ENCODE measurements at places on chromosomes 16 and 17.

DNA sequence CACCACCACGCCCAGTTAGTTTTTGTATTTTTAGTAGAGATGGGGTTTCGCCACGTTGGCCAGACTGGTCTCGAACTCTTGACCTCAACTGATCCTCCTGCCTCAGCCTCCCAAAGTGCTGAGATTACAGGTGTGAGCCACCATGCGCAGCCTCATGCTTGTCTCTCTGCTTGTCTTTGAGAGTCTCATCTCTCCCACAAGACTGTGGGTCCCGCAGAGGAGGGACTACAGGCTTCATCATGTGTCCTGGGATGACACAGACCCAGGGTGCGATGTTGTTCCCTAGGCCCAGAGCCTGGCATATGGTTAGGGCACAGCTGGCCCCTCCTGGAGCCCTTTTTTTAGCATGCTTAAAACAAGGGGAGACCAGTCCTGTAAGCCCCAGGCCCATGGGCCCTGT is 101.9 kb downstream of the NDE1 start:
- DNase-seq = no peak

- no peak for DNase-seq
These were observed 370.0 kb downstream of the KCNJ2 start for GRCh38 chr17:70539132-70539924.

- no peak for DNase-seq
These were observed 8.8 kb downstream of the CDC27 start for GRCh38 chr17:47180337-47180736.

- DNase-seq = peak; percentile 79
These were observed 761 bp downstream of the GAN start for GRCh38 chr16:81315271-81316175.

- DNase-seq = peak; percentile 74
These were observed 166.9 kb downstream of the LGALS9B start for GRCh38 chr17:20300436-20300934.

DNA sequence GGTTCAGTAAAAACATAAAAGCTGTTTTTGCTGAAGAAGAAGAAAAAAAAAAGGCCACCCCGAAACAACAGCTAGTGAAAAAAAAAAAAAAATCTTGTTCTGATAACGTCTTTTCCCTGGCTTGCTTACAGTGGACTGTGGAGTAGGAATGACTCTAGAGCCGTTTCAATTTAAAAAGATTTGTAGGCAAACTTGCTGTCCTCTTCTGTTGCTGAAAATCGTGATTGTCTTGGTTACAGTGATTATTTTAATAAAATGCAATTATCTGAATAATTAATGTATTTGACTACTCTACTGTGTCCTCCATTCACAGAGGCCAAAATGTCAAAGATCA is 190.6 kb upstream of the TBX2 start:
- DNase-seq = no peak

DNA sequence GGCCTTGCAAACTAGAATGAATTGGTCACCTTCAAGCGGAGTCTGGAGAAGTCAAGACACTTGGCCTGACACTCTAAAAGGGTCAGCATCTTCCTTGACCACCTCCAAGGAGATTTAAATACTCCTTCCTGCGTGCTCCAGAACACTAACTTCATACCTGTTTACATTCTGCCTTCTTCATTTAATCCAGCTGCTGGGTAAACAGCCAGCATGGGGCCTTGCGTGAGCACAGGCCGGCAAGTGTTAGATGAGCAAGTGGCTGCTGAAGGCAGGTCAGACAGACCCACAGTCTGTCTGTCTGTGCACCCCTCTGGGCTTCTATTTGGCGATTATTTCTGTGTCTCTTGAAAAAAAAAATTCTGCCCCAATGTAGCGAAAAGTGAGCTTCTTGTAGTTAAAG is 153.8 kb downstream of the MSI2 start:
- DNase-seq = no peak

- DNase-seq = no peak
These were observed 6.0 kb upstream of the PRDM7 start for GRCh38 chr16:90083139-90083538.

DNA sequence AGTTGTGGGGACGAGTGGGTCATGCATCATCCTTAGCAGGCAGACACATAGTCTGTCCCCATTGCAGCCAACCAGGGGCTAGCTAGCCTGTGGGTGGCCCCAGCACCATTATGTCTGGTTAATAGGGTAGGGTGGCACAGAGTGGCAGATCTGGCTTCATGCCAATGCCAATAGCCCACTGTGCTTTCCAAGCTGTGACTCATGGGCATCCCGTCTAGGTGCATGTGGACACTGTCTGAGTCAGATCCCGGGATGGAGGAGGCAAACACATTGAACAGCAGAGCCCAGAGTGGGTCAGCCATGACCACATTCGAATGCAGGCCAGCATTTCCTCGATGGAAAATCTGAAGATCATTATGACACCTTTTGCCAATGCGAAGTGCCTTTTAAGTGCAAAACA is 2.5 kb downstream of the HS3ST2 start:
- DNase-seq = no peak

DNA sequence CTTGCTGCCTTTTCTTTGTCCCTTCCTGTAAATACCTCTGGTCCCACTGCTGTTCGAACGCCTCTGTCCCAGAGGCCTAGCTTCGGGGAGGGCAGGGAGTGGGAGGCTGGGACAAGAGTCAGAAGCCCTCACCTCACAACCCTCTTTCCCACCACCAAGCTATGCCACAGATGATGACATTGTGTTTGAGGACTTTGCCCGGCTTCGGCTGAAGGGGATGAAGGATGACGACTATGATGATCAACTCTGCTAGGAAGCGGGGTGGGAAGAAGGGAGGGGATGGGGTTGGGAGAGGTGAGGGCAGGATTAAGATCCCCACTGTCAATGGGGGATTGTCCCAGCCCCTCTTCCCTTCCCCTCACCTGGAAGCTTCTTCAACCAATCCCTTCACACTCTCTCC is 10.4 kb downstream of the ARRB2 start:
- DNase-seq = no peak

DNA sequence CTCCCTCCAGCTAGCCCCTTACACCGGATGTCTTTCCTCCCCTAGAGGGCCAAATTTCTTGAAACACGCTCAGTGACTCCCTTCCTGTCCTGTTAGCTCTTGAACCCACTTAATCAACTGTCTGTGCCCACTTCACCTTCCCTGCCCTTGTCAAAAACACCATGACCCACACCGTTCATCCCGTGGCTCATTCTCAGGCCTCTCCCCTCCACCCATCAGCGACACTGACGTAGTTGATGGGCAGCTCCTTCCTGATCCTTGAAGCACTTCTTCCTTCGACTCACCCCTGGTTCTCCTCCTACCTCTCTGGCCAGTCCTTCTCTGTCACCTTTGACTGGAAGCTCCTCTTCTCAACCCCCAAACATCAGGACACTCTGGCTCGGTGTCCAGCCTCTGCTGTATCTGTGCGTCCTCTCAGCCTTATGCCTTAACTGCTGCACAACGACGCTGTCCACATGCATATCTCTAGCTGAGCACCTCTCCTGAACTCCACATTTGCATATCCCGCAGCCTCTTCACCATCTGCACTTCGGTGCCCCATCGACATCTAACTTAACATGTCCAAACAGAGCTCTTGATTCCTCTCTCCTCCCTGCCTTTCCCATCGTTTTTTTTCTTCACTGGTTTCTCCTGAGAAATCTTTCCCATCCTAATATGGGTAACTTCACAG is 39.3 kb upstream of the CCDC182 start:
- no peak for DNase-seq

DNA sequence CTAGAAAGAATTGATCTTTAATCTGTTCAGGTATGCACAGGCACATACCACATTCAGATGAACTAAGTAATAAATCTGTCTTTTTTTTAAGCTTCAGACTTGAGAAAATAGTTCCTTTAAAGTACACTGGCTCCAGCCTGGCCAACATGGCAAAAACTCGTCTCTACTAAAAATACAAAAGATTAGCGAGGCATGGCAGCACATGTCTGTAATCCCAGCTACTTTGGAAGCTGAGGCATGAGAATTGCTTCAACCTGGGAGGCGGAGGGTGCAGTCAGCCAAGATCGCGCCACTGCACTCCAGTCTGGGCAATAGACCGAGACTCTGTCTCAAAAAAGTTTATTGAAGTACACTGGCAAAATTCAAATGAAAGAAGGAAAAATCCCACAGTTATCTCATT is 111.0 kb upstream of the NETO2 start:
- no peak for DNase-seq

DNA sequence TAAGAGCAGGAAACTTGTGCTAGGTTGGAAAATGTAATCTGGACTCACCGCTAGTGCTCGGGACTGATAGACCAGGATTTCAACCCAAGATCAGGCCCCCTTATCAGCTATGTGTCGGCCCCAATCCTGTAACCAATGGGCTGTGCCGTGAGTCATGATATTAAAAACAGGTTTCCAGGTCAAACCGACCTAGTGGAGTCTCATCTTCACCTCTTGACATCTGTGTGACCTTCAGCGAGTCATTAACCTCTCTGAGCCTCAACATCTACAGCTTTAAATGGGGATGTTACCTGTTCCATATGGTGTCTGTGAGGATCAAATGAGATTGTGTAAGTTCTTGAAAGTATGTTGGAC is 512 bp downstream of the PMM2 start:
- DNase-seq = peak; percentile 29

- DNase-seq = no peak
These were observed at the start of gene SNX20 for GRCh38 chr16:50681021-50681885. SNX20 (minus strand) TSS chr16:50681312; CDS start chr16:50677526, 3,786 bp downstream.

- peak; percentile 46 for DNase-seq
These were observed 62.6 kb upstream of the TEKT1 start for GRCh38 chr17:6894206-6894528.

- no peak for DNase-seq
These were observed 186.3 kb downstream of the CPPED1 start for GRCh38 chr16:12617401-12617819.

- DNase-seq = no peak
These were observed 169.8 kb upstream of the SDK2 start for GRCh38 chr17:73814075-73814474.

- no peak for DNase-seq
These were observed 31.0 kb downstream of the MBTPS1 start for GRCh38 chr16:84085773-84086172.
